ENCODE measurements at places on chromosomes 5 and 9.

GRCh38 chr9:91043056-91043810 is 241.6 kb downstream of the SYK start:
- no peak for DNase-seq

DNA sequence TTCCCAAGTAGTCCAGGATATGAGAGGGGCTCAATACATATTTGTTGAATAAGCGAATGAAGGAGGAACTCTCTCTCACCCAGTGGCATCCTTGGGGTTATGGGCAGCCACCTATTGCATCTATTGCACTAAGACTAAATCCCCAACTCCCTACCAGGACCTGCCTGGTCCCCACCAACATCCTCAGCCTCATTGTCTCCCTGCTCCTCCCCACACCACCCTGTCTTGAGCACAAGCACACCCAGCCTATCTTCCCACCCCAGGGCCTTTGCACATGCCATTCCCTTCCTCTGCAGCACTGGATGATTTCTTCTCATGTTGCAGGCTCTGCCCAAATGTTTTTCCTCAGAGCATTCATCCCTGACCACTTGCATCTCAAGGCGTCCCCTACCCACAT is 133.8 kb downstream of the BARX1 start:
- DNase-seq: no peak

GRCh38 chr9:91841591-91841990 is 108.4 kb downstream of the ROR2 start:
- no peak for DNase-seq

DNA sequence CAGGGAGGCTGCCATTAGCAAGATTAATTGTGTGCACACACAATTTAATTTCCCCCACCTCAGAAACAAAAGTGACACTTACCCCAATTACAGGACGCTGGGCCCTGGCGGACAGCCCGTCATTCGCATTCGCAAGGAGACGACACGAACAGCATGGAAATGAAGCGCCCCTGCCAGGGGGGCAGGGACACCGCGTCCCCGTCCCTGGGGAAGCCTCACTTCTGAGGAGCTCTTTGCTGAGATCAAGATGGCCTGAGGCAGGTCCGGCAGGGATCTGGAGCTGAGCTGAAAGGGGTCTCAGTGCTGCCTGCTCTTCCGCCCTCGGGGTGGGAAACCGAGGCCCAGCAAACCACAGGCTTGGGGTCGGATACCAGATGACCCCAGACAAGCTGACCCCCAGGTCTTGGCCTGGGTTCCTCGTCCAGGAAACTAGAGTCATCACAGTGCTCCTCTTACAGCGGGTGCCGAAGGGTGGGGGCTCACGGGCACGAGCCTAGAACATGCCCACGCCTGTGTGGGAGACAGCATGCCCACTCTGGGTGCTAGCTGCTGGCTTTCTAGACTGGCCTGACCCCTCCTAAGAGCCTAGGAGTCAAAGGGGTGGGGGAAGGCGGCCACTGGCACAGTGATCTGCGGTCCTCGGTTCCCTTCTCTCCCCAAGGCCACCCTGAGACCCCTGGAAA is 103.2 kb downstream of the VAV2 start:
- no peak for DNase-seq

GRCh38 chr9:124852121-124852828 is 985 bp upstream of the WDR38 start:
- no peak for DNase-seq
